Stimulated activated CD4-positive, alpha-beta T cell treated with anti-CD3 and anti-CD28 coated beads, Interleukin-12 subunit alpha, Interleukin-12 subunit beta, amount 100 ng/mL, for 48 hours (primary cell): ENCODE measurements at places on chromosomes 3 and 15.

DNA sequence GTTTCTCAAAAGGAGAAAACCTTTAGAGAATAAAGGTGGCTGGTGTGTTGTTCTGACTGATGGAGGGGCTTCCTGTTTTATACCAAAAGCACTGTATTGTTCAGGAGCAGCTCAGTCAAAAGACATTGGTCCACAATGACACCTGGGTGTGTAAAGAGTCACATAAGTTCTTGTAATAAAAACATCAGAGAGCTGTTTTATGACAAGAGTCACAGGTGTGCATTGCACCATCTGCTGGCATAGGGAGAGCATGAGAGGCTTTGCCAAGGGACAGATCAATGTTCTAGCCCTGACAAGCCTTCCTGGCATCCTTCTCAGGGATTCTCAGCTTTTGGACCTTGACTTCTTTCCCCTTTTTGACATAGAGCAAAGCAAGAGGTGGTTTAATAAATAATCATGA lies 20.4 kb downstream of the ARPP21 start:
- no peak for DNase-seq

DNA sequence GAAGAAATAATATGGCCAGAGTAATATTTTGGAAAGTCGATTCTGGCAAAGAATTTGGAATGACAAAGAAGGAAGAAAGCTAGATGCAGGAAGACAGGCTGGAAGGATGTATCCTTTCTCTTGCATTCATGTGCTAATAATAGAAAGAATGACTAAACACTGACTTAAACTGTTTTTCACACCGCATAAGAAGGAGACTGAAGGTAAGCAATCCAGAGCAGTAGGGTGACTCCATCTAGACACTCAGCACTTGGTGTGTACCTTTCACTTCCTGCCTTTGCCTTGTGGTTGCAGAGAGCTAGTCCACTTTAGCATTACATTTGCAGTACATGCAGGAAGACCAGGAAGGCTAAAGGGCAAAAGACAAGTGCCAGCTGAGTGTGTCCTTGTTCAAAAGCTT lies 234.6 kb downstream of the RBMS3 start:
- DNase-seq = no peak

DNA sequence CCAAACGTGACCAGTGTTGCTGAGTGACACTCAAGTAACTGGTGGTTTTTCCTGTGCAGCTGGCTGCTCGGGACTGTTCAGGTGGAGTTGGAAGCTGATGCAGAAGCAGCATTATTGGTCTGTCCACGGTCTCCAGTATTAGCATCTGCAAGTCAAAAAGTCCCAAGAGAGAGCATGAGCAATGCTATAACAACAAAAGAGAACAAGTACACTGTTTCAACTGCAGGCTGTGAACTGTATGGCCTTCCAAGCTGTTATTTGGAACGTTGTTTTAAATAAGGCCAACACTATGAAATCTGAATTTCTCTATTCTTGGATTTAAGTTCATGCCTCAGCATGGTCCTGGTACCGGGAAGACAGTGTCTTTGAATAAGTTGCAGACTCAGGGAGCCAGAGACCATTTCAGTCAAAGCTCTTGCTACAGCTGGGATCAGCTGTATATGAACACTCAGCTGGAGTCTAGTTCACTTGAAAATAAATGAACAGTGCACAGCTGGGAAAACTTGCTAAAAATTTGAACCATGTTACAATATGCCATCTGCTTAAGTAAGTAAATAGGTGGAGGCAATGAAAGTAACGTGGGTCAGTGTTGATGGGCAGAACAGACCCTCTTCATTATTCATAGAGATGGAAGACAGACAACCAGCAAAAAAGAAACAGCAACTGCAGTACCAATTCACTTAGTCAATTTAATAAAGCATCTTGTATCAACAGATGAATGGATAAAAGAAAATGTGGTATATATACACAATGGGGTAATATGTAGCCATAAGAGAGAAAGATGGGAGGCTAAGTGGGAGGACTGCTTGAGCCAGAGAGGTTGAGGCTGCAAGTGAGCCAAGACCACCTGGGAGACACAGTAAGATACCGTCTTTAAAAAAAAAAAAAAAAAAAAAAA lies 45.1 kb downstream of the NR1I2 start:
- no peak for DNase-seq

DNA sequence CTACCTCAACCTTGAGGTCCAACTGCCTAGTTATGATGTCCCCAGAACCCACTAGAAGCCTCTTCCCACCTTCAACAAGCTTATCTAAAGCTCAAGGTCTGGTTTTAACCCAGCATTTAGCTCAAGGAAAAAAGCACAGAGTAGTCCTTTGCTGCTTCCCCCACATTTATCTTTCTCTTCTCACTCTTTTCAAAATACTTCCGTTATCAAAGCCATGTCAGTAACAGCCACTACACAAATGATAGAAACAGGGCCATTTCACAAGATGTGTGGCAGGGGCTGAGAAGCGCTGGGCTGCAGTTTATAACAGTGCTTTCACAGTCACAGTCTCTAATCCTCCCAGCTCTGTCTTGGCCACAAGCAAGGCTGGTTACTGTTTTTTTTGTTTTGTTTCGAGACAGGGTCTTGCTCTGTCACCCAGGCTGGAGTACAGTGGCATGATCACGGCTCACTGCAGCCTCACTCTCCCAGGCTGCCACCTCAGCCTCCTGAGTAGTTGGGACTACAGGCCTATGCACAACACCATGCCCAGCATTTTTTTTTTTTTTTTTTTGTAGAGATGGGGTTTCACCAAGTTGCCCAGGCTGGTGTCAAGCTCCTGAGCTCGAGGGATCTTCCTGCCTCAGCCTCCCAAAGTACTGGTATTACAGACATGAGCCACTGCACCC lies 218.8 kb downstream of the OSBPL10 start:
- DNase-seq = no peak

DNA sequence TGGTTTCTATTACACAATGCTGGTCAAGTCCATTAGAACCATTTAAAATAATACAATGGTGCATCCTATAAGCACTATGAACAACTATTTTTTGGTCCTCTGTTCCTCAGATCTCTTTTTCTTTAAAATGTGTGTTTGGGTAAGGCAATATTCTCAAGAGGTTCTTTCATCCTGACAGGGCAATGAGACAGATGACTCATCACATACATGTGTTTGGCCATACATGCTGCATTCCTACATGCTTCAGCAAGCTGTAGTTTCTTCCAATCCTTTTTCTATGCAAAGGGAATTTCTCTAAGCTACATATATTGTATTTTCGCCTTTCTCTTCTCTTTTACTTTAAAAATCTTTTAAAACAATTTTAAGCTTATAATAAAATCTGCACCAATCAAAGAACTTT lies 52.7 kb downstream of the OTOL1 start:
- no peak for DNase-seq

- DNase-seq = no peak
Measured at GRCh38 chr15:81356252-81356651, 17.8 kb downstream of the TMC3 start.

- no peak for DNase-seq
Measured at GRCh38 chr15:90915808-90916440, 12.8 kb downstream of the MAN2A2 start.

DNA sequence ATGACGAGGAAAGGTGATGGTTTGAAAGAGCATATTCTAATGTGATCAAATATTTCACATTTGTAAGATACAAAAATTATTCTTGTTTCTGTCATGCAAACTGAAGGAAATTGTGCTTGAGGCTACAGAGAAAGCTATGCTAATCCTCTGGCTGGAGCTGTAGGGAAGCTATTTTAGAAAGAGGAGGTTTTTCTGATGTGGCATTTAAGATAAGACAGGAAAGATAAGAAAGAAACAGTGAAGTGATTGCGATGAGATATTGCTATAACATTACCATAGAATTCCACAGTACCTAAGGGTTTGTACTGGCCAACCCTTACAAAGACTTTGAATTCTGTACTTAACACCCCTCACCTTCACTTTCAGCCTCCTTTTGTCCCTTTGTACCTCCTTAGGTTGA lies 205.2 kb upstream of the LMCD1 start:
- no peak for DNase-seq

GRCh38 chr3:21641959-21642358 lies 109.1 kb downstream of the ZNF385D start:
- no peak for DNase-seq

GRCh38 chr15:67024314-67024997 lies 40.9 kb upstream of the SMAD3 start:
- peak; percentile 24 for DNase-seq

GRCh38 chr3:124383051-124383450 lies 347.2 kb upstream of the UMPS start:
- DNase-seq = no peak

DNA sequence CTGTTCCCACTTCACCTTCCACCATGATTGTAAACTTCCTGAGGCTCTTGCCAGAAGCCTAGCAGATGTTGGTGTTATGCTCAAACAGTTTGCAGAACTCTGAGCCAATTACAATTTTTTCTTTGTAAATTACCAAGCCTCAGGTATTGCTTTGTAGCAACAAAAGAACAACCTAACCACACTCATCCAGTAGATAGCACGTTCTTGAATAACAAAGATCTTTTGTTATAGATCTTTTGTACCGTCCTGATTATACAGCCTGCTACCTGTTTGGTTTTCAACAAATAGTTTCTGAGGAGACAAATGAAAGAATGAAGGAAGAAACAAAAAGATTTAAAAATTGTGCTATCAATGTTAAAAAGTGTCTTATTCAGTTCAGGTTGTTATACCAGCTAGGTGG lies 474.7 kb upstream of the ALCAM start:
- no peak for DNase-seq

DNA sequence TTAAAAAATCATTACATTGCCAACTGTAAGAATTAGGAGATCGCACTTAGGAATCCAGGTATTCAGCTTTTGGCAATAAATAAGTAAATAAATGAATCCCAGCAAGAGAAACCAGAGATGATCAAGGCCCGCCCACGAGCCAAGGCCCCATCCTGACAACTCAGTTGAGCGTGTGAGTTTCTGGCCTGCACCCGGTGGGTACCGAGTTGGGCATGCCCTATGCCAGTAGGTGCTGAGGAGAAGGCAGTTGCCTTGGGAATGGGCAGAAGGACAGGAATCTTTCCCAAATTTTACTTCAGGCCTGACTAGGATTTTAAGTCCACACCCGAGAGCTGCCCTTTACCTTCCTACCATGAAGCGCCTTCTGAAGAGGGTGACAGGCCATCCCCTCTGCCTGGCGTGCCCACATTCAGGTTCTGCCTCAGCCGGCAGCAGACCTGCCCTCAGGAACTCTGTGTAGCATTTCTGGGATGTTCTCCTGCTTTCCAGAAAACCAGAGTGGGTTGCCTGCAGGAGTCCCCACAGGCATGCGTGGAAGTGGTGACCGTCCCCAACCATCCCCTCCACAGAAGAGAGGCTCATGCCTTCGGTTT lies 99.3 kb upstream of the ALDH1A3 start:
- DNase-seq = no peak

GRCh38 chr3:123618768-123619484 lies 34.1 kb upstream of the HACD2 start:
- DNase-seq = no peak

DNA sequence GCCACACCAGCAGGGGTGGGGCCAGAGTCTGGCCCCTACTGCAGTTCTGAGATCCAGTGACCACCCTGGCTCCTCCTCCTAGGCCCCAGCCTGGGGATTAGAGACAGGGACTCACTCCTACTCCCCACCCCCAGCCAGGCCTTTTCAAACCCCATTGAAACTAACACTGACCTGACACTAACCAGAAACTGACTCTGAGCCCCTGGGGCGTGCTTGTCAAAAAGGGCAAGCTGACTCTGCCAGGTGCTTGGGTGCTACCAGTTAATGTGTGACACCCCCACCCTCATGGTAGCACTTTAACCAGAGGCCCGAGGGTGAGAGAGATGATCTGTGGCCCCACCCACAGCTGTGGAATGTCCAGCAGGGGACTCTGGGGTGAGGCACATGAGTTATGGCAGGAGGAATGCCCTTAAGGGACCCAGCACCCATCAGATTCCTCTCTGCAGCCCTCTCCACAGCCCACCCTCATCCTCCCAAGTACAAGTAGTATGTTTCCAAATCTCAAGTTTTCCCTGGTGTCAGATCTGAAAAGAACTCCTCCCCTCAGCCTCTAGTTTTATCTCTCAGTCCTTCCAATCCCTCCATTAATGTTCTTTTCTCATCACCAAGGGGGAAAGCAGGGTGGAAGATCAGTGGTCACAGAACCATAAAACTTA lies 1.4 kb downstream of the PTH1R start:
- DNase-seq = no peak

- DNase-seq = no peak
Measured at GRCh38 chr3:16171009-16171408, 3.5 kb upstream of the GALNT15 start.

DNA sequence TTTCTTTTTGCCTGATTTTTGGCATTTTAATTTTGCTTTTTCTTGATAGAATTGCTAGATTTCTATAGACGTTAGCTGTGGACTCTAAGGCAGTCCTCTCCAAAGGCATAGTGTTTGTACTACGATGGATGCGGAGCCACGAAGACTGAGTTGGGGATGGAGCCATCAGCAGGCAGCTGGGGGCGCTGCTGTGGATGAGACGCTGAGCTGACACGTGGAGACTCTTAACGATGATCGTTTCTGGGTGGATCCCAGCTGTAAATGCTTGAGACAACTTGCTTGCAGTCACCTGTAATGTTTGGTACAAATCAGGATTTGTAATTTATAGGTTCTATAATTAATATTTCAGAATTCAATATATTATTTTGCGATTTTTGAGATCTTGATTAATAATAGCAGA lies 13.3 kb upstream of the PPP1R2 start:
- no peak for DNase-seq

DNA sequence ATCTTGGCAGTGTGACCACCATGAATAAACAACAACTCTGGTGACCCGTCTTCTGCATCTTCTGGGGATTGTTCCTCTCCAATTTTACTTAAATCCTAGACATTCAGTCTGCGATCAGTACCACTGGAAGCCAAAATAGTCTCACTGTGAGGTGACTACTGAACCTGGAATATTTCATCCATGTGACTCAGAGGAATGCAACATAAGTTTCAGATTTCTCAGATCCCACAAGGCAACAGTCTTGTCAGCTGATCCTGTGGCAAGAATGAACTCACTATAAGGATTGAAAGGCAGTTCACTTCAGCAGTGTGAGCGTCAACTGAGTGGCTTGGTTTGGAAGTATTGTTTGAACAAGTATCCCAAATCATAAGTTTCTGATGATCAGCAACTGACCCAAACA lies 13.2 kb downstream of the NSUN3 start:
- no peak for DNase-seq

- no peak for DNase-seq
Measured at GRCh38 chr3:12903000-12903800, 61.8 kb upstream of the RPL32 start.

GRCh38 chr3:179233043-179233442 lies 17.9 kb downstream of the KCNMB3 start:
- no peak for DNase-seq

DNA sequence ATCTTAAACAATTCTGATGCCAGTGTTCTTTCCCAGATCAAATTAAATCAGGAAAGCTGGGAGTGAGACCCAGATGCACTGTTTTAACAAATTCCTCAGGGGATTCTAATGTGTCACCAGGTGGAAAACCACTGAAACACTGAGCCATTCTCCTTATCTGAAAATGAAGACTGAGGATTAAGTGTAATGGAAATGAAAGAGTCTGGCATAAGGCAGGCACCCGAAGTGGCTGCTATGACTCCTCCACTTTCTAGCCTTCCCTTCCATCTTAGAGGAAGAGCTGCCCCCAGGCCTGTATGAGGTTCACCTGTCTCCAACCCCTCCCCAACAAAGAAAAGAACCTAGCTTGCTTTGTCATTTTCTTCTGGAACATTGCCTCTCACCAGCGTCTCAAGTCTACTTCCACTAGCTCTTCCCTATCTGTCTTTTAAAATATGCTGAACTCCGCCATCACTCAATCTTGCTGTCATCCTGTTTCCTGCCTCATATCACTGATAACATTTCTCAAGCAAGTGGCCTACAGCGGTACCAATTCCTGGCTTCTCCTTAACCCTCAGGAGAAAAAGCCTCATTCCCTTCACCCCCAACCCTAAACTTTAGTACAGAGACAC lies 13.7 kb upstream of the ABHD2 start:
- no peak for DNase-seq
